Gastrocnemius medialis (tissue), 4 donors: ENCODE measurements at places on chromosomes 12 and 14.

DNA sequence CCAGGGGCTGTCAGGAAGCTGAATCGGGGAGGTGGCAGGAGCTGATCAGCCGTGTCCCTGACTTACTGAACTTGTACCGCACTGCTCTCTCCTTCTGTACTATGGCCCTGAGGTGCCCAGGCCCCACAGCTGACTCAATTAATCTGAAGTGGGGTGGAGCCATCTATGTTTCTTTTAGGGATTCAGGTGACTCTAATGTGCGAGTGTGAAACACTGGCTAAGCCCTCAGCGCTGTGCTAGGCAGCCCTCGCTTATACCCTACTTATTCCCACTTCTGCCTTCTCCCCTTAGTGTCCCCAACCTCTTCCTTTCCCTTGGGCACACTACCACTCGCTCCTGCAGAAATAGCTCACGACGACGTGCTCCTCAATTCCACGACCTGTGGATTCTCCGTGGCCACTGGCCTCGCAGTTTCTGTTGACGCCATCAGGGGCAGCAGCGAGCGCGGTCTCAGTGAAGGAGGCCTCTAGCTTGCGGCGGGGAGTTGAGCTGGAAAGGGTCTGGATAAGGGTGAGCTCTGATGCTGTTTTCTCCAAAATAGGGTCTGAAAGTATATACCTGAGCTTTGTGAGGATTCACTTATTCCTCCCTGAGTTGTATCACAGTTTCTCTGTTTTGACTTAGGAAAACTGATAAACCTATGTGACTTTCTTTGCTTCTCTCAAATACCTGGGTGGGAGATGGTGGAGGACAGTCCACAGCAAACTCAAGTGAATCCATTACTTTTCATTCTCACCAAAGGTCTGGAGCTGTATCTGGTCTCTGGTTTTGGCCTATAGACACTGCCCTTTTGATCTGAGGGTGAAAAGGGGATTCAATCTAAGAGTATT, 167.6 kb downstream of the SLC41A2 start:
- DNase-seq, result no peak

DNA sequence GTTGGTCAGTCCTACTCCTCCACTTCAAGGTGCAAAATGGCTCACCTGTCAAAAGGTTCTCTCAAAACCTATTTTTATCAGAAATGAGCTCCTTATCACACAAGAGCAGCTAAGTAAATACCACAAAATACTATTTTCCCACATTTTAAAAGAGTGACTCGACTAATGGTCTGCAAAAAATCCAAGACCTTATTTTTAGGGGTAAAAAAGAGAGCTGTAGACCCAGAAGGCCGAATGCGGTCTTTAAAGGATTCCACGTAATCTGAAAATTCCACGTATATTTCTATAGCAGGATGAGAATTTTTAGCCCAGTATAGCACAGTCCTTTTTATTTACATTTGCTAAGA, 3.8 kb downstream of the C14orf93 start:
- no peak for DNase-seq

GRCh38 chr12:48817873-48818830, at the start of gene CACNB3:
TSS of gene CACNB3 (plus strand) at chr12:48818496. CDS start at chr12:48818930, 434 bp downstream.
- DNase-seq, result peak; percentile 45

GRCh38 chr14:46306267-46306666, 345.3 kb downstream of the RPL10L start:
- no peak for DNase-seq

DNA sequence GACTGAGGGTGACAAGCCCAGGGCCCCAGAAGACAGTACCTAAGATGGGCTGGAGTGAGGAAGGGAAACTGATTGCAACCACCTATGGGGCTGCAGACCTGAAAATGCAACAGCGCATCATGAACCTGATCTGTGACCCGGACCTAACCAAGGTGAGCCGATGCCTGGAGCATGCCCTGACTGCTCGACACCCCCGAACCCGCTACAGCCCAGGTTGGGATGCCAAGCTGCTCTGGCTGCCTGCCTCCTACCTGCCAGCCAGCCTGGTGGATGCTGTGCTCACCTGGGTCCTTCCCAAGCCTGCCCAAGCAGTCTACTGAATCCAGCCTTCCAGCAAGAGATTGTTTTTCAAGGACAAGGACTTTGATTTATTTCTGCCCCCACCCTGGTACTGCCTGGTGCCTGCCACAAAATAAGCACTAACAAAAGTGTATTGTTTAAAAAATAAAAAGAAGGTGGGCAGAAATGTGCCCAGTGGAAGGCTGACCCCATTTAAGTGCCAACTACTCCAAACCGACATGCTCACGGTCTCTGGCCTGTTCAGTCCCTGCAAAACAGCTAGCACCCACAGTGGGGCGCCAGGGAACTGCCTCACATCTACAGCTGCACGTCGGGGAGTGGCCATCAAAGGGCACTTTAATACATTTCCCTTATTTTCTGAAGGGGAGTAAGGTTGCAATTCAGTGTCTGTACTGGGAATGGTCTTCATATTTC, 4.2 kb downstream of the RDH5 start:
- peak; percentile 82 for DNase-seq

GRCh38 chr14:73760598-73761586, 46.7 kb upstream of the PNMA1 start:
- DNase-seq, result no peak

DNA sequence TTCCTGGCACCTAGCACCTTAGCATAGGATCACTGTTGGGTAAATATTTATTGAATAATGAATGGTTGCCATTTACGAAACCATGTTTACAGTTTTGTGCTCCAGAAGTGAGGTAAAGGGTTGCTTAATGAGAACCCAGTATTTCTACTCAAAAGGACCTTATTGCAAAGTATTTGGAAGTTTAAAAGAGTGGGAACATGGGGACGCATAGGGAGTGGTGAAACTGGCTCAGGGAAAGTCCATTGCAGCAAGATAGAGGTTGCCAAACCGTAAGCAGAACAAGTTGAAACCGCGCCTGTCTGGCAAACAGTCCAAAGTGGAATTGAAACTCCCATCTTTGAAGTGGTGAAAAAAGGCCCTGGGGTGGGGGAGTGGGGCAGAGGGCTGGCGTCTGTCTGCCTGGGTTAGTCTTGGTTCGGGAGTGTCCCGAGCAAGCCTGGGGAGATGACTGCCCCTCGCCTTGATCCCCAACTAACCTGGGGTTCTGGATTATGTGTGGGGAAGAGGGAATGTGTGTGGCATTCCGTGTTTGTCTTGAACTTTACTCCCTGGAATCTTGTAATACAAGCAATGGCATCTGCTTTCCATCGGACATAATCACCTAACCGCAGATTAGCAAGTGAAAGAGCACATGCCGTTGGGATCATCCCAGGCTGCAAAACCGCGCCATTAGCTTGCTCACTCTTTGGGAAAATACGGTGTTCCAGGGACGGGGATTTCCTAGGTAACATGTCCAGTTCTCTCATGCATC, 7.2 kb downstream of the ALDH2 start:
- DNase-seq, result peak; percentile 79

DNA sequence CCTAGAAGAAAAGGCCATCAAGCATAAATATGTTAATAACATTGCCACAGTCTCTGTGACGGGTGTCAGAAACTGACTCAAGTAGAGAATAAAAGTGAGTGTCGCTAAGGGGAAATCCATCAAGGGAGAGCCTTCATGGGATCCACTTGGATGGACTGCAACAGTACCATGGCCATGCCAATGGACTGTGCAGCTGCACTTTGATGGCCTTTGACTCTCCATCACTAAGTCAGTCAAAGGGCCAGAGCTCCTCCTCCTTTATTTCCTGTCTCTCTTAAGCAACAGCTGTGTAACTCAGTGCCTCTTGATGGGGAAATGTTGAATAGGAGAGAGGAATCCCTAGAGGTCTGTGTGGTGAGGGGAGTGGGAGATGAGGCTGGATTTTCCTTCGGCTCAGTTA, 335.2 kb downstream of the BMP4 start:
- DNase-seq, result no peak

- DNase-seq, result no peak
Observed at GRCh38 chr14:95134304-95134933, 22.9 kb downstream of the DICER1 start.

- DNase-seq, result no peak
Observed at GRCh38 chr14:72555609-72556000, 338.3 kb downstream of the DPF3 start.

GRCh38 chr12:1553536-1553935, 40.8 kb downstream of the FBXL14 start:
- no peak for DNase-seq

GRCh38 chr12:47553266-47553665, 152.6 kb downstream of the RPAP3 start:
- DNase-seq, result no peak

DNA sequence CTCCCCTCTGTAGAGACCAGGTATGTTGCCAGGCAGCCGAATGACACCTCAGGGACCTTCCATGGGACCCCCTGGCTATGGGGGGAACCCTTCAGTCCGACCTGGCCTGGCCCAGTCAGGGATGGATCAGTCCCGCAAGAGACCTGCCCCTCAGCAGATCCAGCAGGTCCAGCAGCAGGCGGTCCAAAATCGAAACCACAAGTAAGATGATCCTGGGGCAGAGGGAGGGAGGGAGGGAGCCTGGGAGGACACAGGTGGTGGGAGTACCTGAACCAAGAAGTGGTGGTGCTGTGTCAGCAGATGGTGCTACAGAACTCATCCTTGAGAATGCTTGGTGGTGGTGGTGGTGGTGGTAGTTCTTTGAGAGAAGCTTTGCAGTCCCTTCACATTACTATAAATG, 1.0 kb downstream of the SMARCD1 start:
- peak; percentile 42 for DNase-seq

DNA sequence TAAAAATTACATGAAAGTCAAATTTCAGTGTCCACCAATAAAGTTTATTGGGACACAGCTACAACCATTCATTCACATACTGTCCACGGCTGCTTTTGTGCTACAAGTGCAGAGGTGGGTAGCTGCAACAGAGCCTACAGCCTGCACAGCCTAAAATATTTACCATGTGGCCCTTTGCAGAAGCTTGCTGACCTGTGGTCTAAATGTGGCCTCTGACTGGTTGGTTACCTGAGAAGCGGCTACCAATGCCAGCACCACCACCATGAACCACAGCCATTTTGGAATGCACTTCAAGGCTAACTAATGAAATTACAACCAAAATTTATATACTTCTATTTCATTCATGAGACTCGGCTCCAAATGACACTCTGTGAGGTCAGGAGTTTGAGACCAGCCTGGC, 58.6 kb downstream of the NT5DC3 start:
- DNase-seq, result peak; percentile 48

DNA sequence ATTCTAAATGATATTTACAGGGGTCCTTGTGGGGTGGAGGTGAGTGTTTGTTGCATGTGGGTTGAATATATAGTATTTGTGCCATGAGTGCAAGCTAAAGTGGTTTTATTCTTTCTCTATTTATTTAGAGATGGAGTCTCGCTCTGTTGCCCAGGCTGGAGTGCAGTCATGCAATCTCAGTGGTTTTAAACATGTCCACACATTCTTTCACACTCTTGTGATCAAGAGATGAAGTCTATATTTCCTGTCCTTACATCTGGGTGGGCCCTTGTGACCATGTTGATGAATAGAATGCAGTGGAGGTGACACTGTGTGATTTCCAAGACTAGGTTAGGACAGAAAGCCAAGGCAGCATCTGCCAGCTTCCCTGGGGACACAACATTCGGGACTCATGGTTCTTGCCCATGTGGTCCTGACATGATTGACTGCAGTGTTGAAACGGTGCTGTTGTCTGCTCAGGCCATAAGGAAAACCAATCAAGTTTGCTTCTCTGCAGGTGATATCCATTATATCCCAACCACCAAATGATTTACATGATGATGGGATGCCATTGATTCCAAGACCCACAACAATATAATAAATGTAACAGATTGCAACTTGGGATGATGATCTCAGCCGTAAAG, 172.6 kb downstream of the SUDS3 start:
- no peak for DNase-seq

DNA sequence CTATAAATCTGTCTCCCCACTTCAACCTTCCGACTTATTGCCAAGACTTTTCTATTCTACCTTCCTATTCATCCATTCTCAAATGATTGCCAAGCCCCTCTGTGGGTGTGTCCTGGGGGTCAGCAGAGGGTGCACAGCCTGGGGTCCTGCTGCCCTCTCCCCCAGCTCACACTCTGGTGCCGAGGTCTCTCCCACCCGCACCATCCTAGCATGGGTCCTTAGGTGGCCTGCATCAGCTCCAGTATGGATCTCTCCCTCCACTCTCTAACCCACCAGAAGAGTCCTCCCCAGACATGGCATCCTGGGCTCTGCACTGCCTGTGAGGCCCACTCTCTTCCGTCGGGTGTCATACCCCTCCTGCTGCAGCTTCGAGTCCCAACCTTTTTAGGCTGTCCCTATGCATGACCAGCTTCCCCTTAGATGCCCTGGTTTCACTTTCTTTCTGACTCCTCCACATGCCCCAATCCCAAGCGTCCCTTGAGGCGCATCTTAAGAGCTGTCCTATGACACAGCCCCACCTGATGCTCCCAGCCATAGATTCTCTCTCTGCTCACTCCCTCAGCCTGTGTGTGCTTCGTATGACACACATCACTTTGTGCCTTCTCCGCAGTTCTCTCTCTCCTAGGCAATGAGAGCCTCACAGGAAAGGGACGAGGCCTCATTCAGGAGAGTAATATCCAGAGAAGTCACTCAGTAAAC, 43.9 kb downstream of the GIT2 start:
- DNase-seq, result no peak

DNA sequence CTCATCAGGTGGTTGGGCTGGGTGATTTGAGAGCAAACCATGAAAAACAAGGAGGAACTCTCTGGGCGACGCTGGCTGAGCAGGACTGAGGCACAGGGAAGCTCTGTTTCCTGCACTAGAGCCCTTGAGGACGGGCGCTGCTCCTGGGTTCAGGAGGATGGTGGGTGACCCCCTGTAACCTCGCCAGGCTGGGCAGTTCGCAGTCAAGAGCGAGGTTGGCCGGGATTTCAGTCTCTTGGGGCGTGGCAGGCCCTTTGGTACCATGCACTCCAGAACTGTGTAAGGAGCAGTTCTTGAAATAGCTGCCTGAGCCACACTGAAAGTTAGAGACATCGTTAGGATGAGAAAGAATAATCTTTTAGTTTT, 202.2 kb downstream of the TSPAN9 start:
- no peak for DNase-seq
